NCI-H2029 (cell line): ENCODE measurements at places on chromosomes 4 and X.

DNA sequence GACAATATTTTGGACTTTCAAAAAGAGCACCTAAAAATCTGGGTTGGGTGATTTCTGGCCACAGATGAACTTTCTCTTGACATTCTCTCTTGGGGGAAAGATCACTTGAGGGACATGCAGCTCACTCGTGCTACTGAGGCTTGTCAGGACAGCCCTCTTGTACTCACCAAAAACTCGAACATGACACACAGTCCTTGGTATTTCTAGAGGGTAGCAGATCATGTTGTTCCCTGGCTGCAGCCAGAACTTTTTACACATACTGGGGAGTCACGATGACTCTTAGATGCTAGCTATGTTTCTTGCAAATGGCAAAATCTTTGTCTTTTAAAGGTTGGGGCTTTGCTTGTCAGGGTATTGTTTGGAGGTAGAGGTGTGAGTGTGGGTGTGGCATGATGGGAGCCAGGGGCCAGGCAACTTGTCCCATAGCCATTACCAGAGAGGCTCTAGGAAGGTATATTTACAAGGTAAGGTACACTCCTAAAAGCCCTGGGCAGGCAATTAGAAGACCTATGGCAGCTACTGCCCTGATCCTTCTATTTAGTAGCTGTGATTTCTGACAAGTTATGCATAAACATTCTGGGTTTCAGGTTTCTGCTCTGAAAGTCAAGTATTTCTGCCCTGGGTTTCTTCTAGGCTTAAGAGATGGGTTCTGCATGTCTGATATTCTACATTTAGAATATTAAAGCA, 241.7 kb upstream of the TLL1 start:
- no peak for DNase-seq

GRCh38 chr4:188647820-188648370, 508.7 kb downstream of the TRIML1 start:
- no peak for DNase-seq

GRCh38 chr4:39714166-39714565, 16.2 kb downstream of the UBE2K start:
- DNase-seq: no peak

- no peak for DNase-seq
Measured at GRCh38 chrX:9327747-9328145, 137.1 kb upstream of the TBL1X start.

DNA sequence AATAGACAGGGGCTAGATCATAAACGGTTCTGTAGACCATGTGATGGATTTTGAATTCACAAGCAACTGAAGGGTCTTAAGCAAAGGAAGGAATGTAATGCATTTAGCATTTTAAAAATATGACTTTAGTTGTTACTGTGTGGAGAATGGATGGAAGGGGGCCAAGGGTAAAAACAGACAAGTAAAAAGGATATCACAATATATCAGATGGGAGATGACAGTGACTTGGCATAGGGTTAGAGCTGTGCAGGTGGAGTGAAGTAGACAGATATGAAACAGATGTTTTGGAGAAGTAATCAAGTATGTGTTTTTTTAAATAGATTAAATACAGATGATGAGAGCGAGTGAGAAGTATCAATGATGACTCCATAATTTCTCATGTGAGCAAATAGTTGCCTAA, 1116.0 kb upstream of the TENM3 start:
- no peak for DNase-seq

GRCh38 chrX:153659268-153659667, 12.3 kb downstream of the DUSP9 start:
- DNase-seq: no peak

DNA sequence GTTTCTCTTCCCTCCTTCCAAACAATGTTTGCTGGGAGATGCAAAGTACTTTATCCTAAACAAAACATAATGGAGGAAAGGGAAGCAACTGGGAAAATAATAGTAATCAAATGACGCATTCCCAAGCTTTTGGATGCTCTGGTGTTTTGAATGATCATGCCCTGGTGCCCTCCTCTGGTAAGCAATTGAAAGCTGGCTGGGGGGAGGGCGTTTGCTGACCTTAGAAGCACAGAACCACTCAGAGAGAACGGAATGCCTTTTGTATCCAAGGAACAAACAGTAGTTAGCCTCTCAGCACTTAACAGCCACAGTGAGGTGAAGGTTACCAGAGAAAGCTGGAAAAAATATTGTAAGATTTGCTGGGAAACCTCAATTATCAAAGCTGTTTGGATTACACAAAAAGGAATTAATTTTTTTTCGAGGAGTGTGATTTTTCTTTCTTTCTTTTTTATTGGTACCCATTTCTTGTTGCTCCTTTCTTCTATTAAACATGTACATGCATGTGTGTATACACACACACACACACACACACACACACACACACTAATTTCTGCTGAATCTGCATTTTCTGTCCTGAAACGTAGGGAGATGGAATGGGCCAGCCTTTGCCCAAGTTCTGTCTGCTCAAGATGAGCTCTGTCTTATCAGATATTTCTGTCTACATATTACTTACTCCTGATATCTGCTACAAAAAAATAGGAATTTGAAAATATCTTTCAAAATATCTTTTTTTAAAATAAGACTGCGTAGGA, 155.8 kb upstream of the IGFBP7 start:
- no peak for DNase-seq

GRCh38 chr4:137361756-137362470, 170.4 kb downstream of the PCDH18 start:
- DNase-seq: no peak

DNA sequence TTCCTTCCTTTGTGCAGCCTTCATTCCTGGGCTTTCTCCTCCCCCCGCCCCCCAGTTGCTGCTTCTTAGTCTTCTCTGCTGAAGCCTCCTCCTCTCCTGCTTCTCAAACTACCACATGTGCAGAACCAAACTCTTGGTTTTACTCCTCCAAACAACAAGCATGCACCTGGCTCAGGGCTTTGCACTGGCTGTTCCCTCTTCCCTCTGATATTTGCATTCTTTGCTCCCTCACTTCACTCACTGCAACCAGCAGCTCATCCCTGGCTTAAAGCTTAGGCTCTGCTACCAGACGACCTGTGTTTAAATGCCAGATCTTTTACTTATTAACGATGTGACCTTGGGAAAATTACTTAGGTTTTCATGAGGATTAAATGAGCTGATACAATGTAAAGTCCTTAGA, 51.4 kb downstream of the MED28 start:
- DNase-seq: no peak

DNA sequence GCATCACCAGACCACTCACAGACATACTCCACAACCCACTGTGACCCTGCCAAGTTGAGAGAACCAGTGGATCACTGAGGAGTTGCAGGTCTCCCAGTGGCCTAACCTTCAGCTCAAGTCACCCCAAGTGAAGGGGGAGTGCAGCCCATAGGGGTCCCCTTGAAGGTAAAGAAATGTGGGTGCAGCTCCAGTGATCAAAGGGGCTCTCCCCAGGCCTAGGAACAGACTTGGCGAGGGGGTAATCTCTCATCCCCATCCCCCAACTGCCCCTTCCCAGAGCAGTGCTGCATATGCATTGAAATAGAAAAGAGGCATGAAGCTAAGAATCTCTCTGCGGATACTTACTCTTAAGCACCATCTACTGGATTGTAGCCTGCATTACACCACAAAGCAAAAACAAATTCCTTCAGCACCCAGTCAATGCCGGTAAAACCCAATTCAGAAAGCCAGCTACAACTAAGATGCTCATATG, 27.0 kb downstream of the MAGEE1 start:
- no peak for DNase-seq
